ENCODE measurements at places on chromosomes 6 and 20. TPM values are rescaled to one million over a fixed set of nuclear protein-coding genes. Genes with fewer than 3 reads are reported as not detected.

GRCh38 chr6:154167126-154167525 lies 128.1 kb downstream of the OPRM1 start:
- peaks cover 43% of the 10 kb centered on the region for H3K4me1 ChIP-seq
- no peaks in the 10 kb centered on the region for H3K27me3 ChIP-seq
- peaks cover 30% of the 10 kb centered on the region for H3K36me3 ChIP-seq
- DNase-seq, result no peak
- H3K27ac ChIP-seq, result no peak overlapping the region

DNA sequence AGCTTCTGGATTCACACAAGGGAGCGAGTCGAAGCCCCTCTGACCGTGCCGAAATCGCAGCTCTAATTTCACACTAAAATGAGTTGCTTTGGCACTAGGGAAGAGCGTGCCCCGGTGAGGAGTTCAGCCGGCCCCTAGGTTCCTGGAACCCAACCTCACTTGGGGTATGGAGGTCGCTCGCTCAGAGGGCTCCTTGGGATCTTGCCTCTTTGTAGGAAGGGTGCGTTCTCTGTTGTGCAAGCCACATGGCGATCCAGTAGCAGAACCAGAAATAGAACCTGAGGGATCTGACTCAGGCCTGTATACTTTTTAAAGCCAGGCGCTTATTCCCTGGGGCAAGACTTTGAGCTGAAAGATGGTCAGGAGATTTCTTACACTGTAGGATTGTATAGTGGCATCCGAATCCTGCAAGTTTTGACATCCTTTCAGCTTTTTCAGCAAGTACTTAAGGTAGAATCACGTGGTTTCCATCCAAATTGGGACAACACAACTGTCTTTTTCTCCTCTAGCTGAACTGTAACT lies 861 bp upstream of the RALGAPA2 start:
- H3K27me3 ChIP-seq, result peaks cover 2% of the 10 kb centered on the region
- peaks cover 25% of the 10 kb centered on the region for H3K4me1 ChIP-seq
- peak overlapping the region; percentile 94 for H3K27ac ChIP-seq
- peak overlapping the region; percentile 76 for H3K4me3 ChIP-seq
- peaks cover 2% of the 10 kb centered on the region for H3K36me3 ChIP-seq

DNA sequence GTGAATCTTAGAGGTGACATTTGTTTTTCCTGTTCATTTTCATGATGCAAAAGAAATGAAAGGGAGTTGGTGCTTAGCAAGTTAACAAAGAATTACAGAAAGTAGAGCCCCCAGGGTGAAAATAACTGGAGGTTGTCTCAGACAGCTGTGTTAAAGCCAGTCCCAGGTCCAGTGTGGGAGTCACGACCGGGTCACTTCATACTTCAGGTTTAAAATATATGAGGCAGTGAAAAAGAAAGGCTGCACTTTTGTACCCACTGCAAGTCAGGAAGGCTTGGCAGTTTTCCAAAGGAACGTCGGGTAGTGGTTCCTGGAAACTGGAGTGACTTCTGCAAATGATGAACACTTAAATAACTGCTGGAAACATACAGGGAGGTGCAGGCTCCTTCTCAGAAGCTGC lies 91.5 kb upstream of the THBS2 start:
- no peak for DNase-seq
- H3K27ac ChIP-seq, result no peak overlapping the region
- H3K4me3 ChIP-seq, result no peak overlapping the region
- no peaks in the 10 kb centered on the region for H3K27me3 ChIP-seq
- no peaks in the 10 kb centered on the region for H3K4me1 ChIP-seq
- H3K36me3 ChIP-seq, result no peaks in the 10 kb centered on the region

DNA sequence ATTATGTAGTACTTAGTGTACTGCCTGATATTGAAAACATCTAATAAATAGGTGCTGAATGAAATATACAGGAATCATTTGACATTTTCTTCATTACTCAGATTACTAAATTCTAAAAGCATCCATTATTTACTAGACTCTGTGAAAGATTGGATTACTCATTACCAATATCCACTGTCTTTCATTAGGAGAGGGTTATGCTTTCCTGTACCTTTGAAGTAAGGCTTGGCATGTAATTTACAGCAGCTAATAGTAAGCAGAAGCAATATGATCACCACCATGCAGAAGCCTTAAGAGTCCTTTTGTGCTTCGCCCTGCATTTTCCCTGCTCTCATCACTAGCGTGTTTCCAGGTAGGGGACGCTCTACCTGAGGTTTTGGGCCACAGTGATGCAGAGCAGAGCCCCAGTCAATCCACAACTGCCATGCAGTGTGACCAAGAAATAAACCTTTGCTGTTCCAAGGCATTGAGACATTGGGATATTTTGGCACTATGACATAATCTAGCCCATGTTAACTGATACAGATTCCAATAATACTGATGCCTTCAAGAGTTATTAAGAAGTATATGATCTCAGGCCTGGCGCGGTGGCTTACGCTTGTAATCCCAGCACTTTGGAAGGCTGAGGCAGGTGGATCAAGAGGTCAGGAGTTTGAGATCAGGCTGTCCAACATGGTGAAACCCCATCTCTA lies 502.8 kb upstream of the MARCKS start:
- H3K4me3 ChIP-seq, result no peak overlapping the region
- peaks cover 2% of the 10 kb centered on the region for H3K27me3 ChIP-seq
- no peaks in the 10 kb centered on the region for H3K36me3 ChIP-seq
- H3K4me1 ChIP-seq, result no peaks in the 10 kb centered on the region
- H3K27ac ChIP-seq, result no peak overlapping the region
- no peak for DNase-seq

DNA sequence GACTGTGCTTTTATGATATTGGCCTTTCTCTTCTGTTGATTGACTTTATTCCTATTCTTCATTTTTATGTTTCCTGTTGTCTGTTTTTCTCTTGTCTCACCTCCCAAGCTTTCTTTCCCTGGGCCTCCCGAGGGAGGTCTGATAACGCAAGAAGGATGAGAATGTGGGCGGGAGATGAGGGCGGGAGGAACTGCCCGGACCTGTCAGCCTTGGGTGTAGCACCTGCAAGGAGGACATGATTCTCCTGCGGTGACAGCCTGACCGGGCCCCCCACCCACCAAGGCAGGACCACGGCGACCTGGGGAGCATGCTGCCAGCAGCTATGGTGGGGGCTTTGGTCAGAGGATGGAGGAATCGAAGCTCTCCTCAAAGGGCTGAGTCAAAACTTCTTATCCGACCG lies 86.9 kb downstream of the PLEKHG1 start:
- H3K27me3 ChIP-seq, result peaks cover 1% of the 10 kb centered on the region
- no peaks in the 10 kb centered on the region for H3K36me3 ChIP-seq
- DNase-seq, result no peak
- H3K27ac ChIP-seq, result no peak overlapping the region

DNA sequence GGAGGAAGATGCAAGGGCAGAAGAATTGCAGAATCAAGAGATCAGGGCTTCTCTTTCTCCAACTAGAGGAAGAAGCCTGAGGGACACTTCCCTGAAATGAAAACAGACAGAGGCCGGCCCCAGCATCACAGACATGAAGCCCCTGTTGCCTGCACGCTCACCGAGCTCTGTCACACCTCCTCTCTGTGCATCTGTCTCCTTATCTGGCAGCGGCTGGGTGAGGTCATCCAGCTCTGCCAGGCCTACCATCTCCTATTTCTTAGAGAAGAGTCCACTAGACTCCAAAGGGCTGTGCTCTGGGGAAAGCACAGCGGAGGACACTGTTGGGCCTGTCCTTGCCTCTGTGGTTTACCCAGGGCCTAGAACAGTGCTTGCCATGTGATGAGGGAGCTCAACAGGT lies 71.9 kb upstream of the MLN start:
- no peak overlapping the region for H3K27ac ChIP-seq
- H3K27me3 ChIP-seq, result no peaks in the 10 kb centered on the region
- no peak for DNase-seq

GRCh38 chr6:124964764-124965105 lies 2.5 kb downstream of the RNF217 start:
- H3K36me3 ChIP-seq, result no peaks in the 10 kb centered on the region
- peaks cover 12% of the 10 kb centered on the region for H3K4me1 ChIP-seq
- no peak overlapping the region for H3K27ac ChIP-seq
- H3K27me3 ChIP-seq, result peaks cover 41% of the 10 kb centered on the region

- no peaks in the 10 kb centered on the region for H3K27me3 ChIP-seq
- H3K4me3 ChIP-seq, result peak overlapping the region; percentile 38
- peak; percentile 65 for DNase-seq
- H3K4me1 ChIP-seq, result peaks cover 64% of the 10 kb centered on the region
- H3K36me3 ChIP-seq, result peaks cover 9% of the 10 kb centered on the region
- H3K27ac ChIP-seq, result peak overlapping the region; percentile 63
Observed at GRCh38 chr20:52410182-52410647, 218.6 kb upstream of the ZFP64 start.

- H3K36me3 ChIP-seq, result no peaks in the 10 kb centered on the region
- H3K27ac ChIP-seq, result no peak overlapping the region
- no peak overlapping the region for H3K4me3 ChIP-seq
Observed at GRCh38 chr6:142008016-142008735, 124.5 kb upstream of the GJE1 start.

HDGFL1 gene
- total RNA-seq, result not detected

PRPH2 gene
- total RNA-seq, result not detected

SSTR4 gene
- total RNA-seq, result not detected

SUN5 gene
- total RNA-seq, result not detected

APOM gene
- 2.9 TPM for total RNA-seq
